Activated CD4-positive, alpha-beta memory T cell treated with anti-CD3 and anti-CD28 coated beads, Interleukin-2, amount 10 ng/mL, durations not matched to agents 7 days and 5 days (primary cell): ENCODE measurements at places on chromosomes 16 and 17.

DNA sequence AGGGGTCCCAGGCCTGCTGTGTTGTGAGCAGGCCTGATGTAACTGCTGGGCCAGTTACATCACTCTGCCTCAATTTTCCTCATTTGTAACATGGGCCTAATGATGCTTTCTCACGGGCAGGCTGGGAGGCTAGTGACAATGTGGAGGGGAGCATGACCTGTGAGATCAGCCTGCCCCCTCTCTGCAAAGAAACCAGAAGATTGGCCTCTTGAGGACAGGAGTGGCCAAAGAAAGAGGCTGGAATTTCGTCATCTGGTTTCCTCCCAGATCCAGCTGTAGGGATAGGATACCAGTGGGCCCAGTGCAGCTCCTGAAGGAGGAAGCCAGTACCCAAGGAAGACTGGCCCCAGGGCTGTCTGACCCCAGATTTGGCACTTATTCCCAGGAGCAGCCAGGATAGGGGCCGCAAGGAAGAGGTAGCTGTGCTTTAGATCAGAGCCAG lies 615 bp upstream of the SREBF1 start:
- DNase-seq: no peak

GRCh38 chr16:56387396-56387795 lies 37.9 kb downstream of the AMFR start:
- DNase-seq: no peak

- DNase-seq: no peak
These were observed 30.9 kb upstream of the AXIN2 start for GRCh38 chr17:65592125-65592965.

DNA sequence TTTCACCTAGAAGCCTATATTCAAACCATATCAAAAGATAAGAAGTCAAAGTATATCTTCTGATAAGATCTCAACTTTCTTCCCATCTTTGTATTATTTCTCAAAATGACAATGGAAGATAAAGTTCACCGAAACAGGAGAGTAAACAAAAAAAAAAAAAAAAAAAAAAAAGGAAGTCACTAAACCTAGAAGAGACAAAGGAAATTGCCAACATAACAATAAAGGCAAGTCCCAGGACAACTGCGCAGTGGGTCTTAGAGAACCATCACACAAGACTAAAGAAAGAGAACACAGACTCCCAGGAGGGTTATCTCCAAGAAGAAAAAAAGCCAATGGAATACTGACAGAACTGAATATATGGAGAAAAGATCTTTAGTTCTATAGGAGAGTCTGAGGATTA lies 65.7 kb downstream of the SMURF2 start:
- no peak for DNase-seq

DNA sequence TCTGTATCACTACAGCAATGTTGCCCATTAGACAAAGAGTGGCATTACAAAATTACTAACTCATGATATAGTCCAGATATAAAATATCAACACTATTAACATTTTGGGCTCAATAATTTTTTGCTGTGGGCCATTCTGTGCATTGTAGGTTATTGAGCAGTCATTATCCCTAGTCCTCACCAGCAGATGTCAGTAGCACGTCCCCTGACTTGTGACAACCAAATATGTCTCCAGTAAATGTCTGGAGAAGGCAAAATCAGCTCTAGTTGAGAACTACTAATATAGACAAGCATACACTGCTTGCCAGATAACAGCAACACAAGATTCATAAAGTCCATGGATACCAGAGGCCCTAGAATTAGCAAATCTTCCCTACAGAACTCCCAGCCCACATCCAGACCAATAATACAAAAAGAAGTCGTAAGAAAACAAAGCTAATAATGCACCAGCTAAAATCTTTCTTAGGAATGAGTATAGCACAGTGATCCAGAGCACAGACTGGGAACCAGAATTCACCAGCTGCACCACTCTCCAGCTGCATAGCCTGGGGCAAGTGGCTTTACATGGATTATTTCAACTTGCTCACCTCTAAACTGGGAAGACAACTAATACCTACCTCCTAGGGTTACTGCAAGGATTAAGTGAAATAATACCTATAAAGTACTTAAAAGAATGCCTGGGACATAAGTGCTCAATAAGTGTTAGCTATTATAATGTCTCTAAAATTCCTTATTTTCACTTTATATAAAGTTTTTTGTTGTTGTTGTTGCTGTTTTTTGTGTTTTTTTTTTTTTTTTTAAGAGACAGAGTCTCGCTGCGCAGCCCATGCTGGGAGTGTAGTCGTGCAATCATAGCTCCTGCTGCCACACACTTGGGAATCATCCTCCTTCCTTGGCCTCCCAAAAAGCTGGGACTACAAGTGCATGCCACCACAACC lies 23.7 kb downstream of the HELZ start:
- peak; percentile 54 for DNase-seq

DNA sequence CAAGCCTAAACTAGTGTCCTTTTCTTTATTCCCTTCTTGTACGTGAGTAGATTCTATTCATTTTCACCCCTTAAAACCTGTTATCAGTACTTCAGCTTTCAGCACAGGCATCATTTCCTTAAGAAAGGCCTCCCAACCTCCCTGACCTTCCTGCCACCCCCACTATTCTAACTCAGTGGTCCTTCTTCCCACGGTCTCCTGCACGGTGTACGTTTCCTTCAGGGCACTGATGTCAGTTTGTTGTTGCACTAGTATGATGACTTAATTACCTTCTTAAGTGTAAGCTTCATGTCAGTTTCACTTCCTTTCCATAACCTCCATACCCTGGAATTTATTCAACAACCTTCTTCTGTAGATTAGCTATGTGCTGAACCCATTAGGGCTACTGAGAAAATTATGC lies 484.2 kb downstream of the HS3ST4 start:
- no peak for DNase-seq

DNA sequence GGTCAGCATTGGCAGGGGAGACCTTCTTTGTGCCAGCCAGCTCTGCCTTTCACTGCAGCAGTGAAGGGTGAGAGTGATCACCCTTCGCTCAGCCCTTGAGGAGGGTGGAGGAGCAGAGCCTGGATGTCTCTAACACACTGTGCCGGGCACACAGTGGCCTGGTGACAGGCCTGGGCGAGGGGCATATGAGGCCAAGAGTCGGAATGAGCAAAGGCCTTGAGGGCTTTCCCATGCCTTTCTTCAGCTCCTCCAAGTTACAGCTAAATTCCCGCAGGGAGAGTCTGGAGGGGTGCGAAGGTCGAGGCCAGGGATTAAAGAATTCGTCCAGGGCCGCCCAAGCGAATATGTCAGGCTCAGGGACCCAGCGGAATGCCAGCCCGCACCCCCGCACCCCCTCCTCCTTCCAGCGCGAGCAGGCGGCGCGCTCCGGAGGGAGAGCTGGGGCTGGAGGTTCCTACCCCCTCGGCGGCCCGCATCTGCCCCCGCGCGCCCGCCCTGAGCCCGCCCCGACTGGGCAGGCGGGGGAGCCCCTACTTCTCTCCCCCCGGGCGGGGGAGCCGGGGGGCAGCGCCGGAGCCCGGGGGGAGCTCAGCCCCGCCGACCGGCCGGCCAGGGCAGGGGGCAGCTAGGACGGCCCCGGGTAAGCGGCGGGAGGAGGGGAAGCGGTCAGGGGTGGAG lies at the start of gene RASL10B:
Gene RASL10B, plus strand, starts transcription at position 401 of the 678 bp plus-strand sequence. CDS start 3,546 bp downstream, outside the sequence.
- no peak for DNase-seq

GRCh38 chr16:81431554-81432353 lies 12.9 kb upstream of the CMIP start:
- no peak for DNase-seq

DNA sequence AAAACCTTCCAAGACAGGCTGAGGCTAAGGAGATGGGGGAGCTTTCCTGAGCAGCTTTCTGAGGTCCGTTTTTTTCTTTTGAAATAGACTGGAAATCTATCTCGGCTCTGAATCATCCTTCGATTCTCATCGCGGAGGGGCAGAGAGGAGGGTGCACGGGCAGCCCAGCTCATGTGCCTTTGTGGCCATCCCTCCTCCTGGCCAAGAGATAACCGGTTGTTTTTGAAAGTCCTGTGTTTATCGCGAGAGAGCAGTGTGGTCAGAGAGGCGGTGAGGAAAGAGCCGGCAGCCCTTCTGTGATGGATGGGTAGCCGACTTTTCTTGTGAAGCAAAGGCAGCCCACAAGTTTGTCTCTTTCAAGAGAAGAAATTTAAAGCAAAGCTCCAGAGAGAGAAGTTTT lies 191.6 kb downstream of the CCDC182 start:
- DNase-seq: no peak

- DNase-seq: no peak
These were observed 2.9 kb downstream of the FASN start for GRCh38 chr17:82094931-82095776.

DNA sequence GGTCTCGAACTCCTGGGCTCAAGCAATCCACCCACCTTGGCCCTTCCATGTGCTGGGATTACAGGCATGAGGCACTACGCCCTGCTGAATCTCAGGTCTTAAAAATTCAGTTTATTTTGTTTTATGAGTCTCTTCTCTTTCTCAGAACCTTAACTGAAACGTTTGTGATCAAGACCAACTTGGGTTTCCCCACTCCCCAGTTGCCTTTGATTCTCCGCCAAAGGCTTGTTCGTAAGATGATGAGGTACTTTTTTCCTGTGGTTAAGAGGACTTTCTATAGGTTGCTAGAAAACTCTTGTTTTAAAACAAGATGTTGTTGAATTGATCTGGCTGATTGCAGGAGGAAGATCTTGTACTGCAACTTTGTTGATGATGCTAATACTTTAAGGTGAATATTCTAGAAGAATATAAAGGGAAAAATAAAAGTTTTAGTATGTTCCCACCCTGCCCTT lies 11.7 kb downstream of the ABCC1 start:
- DNase-seq: peak; percentile 71

DNA sequence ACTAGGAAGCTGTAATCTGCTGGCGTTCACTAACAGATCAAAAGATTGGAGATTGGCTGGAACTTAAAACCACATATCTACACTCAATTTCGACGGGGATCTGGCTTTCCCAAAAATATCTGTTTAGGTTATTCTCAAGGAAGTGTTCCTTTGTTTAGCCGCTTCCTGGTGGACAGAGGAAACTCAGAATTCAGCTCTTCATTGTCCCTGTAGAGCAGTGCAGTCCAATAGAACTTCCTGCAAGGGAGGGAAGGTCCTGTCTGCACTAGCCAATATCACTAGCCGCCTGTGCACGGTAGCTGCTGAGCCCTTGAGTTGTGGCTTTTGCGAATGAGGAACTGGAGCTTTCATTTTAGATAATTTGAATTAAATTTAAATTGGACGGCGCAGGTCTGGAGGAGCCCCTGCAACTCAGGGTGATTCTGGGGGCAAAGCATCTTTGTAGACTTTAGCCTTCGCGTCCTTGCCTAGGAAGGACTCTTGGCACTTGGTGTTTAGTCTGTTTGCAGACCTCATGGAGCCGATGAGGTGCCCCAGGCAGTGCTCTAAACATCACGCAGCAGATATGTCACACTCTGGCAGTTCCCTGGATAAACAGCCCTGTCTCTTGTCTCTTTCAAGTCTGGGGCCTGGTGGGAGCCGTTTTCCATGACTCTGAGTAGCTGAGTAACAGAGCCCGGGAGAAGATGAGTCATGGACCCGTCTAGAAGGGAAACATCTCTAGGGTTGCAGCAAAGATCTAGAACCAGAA lies 122.2 kb downstream of the CCDC182 start:
- no peak for DNase-seq

GRCh38 chr17:61757168-61757567 lies 106.2 kb downstream of the BRIP1 start:
- DNase-seq: no peak

DNA sequence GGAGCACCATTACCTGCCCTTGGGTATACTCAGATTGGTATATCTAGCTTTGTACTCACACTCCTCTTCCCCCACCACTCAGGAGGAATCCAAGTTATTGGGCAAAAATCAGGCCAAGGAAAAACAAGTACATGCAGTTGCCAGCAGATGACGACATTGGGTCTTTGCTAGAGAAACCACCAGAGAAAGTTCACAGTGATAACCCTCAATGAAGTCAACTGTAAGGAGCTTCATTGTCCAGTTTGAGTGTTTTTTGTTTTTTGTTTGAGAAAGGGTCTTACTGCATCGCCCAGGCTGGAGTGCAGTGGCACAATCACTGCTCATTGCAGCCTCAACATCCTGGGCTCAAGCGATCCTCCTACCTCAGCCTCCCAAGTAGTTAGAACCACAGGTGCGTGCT lies 34.6 kb upstream of the TOX3 start:
- no peak for DNase-seq

DNA sequence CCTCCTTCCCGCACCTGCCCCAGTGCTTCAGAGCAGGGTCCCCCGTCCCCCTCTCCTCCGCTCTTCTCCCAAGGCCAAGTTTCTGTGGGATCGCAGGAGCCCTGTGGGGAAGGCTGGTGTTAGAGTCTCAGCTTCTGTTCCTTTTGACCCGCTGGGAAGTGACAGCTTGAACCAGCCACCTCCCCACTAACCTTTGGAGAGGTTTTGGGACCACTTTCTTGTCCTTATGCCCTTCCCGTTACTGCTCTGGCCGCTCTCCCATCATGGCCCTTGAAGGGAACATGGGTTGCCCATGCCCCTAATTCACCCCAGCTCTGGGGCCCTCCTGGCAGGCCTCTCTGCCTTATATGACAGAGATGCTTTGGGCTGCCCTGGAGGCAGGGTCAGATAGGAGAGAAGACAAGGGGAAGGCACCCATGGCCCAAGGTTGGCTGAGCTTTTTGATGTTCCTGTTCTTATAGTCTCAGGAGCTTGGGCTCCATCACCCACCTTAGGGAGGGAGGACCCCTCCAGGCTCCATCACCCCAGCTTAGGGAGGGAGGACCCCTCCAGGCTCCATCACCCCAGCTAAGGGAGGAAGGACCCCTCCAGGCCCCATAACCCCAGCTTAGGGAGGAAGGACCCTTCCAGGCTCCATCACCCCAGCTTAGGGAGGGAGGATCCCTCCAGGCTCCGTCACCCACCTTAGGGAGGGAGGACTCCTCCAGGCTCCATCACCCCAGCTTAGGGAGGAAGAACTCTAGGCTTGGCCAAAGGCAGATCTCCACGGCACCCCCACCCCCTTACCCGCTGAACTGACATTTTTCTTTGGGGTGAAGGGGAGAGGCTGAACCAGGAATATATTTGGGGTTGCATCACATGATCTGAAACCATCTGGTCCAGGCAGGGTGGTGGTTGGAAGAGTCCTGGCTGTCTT lies 45.0 kb downstream of the NT5M start:
- no peak for DNase-seq
